ENCODE measurements at places on chromosomes 16 and 17.

GRCh38 chr16:30351001-30351441 lies 4.1 kb downstream of the CD2BP2 start:
- no peak for DNase-seq

DNA sequence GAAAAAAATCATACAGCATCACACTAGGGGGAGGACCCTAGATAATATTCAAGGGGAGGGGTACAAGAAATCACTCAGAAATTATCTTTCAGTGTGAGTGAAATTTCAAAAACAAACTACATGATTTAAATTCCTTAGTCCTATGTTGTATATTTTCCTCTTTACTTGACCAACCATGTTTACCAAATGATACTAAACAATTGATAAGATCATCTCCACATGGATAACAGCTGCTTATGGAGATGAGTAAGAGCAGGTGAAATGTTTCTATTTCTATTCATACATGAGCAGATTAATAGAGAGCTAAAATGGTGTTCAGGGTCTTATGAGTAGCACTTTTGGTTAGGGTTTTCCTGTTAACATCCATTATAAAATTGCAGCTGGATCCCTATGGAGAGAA lies 7.3 kb upstream of the VAT1L start:
- no peak for DNase-seq

- no peak for DNase-seq
Measured at GRCh38 chr17:35337364-35337763, 36.1 kb downstream of the SLFN11 start.

- DNase-seq, result no peak
Measured at GRCh38 chr16:58035356-58036170, 10.0 kb downstream of the MMP15 start.

- no peak for DNase-seq
Measured at GRCh38 chr16:80735846-80736245, 68.6 kb downstream of the CDYL2 start.

- no peak for DNase-seq
Measured at GRCh38 chr16:83917152-83918120, 18.5 kb downstream of the MLYCD start.

Measured in RWPE1 (cell line).